SJSA1 (cell line): ENCODE measurements at places on chromosomes 7 and 10. TPM values are rescaled to one million over a fixed set of nuclear protein-coding genes. Genes with fewer than 3 reads are reported as not detected.

ATRNL1 gene
- total RNA-seq = 32.1 and 36.2 TPM in 2 replicates

HTRA1 gene
- 8.4 and 12.3 TPM in 2 replicates for total RNA-seq

IL2RA gene
- total RNA-seq = 4.6 TPM in 1 of 2 replicates, not detected in the other

ALKBH4 gene
- total RNA-seq = 26.4 and 27.4 TPM in 2 replicates

NUTM2B gene
- total RNA-seq = 0.03 TPM in 1 of 2 replicates, not detected in the other

ABCA13 gene
- 4.5 and 6.7 TPM in 2 replicates for total RNA-seq

HABP2 gene
- total RNA-seq = not detected in 2 replicates

ERVW-1 gene
- not detected in 2 replicates for total RNA-seq

ZNF273 gene
- 2.9 and 4.5 TPM in 2 replicates for total RNA-seq

AOAH gene
- 0.61 TPM in 1 of 2 replicates, not detected in the other for total RNA-seq

ZNF467 gene
- not detected in 2 replicates for total RNA-seq

SLC26A5 gene
- not detected in 2 replicates for total RNA-seq

ZNF22 gene
- total RNA-seq = 59.6 and 88.5 TPM in 2 replicates

STOX1 gene
- total RNA-seq = 0.39 and 1.6 TPM in 2 replicates

TUBB8 gene
- 0.28 and 0.68 TPM in 2 replicates for total RNA-seq

CRTAC1 gene
- total RNA-seq = not detected in 2 replicates

CCDC146 gene
- 1.9 TPM in 1 of 2 replicates, not detected in the other for total RNA-seq

POU6F2 gene
- not detected in 2 replicates for total RNA-seq

ITIH2 gene
- not detected in 2 replicates for total RNA-seq

FAM25G gene
- total RNA-seq = not detected in 2 replicates

OR6B1 gene
- total RNA-seq = not detected in 2 replicates
